CD4-positive, alpha-beta T cell treated with Interleukin-10 for 1 hour (primary cell): ENCODE measurements at places on chromosomes 1 and 21.

- no peak for DNase-seq
Observed at GRCh38 chr1:36835696-36836095, 198.6 kb downstream of the GRIK3 start.

DNA sequence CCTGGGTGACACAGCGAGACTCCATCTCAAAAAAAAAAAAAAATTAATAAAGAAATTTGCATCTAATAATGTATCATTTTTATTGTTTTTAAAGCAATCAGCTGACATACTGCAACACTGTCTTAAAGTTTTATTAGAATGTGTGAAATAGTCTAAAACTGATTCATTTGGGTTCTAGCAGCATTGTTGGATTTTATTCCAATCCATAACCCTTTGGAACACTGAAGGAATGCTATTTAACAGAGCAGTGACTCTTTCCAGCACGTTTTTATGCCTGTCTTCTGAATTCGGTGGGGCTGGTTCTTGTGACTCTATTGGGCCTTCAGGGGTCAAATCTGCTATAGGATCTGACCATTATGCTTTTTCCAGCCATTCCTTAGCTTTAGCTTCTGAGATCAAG lies 18.2 kb upstream of the FMO4 start:
- no peak for DNase-seq

- no peak for DNase-seq
Observed at GRCh38 chr1:206708058-206708457, 23.4 kb downstream of the MAPKAPK2 start.

DNA sequence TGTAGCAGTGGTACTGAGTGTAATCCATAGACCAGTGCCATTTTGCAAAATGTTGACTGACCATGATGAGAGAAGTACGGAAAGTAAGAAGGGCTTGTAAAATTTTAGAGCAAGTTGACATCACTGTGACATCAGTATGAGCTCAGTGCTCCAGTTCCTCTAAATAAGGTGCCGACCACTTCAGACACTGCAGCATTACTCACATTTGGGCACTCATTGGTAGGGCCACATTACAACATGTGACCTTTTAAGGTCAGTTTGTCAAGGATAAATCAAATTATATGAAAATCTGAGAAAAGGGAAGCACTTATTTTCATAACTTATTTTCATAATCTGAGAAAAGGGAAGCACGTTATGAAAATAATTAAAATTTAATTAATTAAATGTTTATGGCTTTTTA lies 128.0 kb upstream of the ERG start:
- no peak for DNase-seq

DNA sequence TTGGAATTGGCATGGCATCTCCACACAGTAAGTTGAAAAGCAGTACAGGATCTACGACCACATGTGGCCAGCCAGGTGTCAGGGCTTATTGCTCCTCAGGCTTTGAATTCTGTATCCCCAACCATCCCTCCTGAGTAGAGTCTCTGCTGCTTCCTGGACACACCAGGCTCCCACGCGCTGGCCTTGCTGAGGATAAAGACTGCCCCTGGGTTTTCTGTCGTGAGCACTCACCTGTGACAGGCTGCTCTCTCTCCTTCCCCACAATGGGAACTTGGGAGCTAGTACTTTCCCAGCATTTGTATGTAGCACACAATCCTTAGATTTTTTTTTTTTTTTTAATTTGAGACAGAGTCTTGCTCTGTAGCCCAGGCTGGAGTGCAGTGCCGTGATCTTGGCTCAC lies 33.6 kb downstream of the PBX1 start:
- DNase-seq, result no peak

DNA sequence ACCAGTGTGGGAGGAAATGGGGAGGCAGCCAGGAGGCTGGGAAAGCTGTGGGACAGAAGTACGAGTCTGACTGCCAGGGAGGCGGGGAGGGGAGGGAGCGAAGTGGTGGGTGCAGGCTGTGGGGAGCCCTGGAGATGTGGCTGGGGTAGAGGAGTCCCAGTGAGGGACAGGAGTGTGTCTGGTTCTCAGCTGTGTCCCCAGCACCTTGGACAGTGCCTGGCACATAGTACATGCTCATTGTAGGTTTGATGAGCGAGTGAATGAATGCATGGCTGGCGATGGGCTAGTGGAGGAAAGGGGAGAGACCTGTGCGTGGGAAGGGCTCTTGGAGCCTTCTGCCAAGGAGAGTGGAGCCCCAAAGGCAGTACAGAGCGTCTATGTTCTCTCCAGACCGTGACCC lies 104.1 kb downstream of the SIK1 start:
- no peak for DNase-seq

GRCh38 chr1:60017508-60018205 lies 55.9 kb downstream of the C1orf87 start:
- DNase-seq, result no peak

GRCh38 chr1:238960071-238960470 lies 426.3 kb upstream of the CHRM3 start:
- DNase-seq, result no peak

- DNase-seq, result no peak
Observed at GRCh38 chr21:21387916-21388315, 389.7 kb downstream of the NCAM2 start.

DNA sequence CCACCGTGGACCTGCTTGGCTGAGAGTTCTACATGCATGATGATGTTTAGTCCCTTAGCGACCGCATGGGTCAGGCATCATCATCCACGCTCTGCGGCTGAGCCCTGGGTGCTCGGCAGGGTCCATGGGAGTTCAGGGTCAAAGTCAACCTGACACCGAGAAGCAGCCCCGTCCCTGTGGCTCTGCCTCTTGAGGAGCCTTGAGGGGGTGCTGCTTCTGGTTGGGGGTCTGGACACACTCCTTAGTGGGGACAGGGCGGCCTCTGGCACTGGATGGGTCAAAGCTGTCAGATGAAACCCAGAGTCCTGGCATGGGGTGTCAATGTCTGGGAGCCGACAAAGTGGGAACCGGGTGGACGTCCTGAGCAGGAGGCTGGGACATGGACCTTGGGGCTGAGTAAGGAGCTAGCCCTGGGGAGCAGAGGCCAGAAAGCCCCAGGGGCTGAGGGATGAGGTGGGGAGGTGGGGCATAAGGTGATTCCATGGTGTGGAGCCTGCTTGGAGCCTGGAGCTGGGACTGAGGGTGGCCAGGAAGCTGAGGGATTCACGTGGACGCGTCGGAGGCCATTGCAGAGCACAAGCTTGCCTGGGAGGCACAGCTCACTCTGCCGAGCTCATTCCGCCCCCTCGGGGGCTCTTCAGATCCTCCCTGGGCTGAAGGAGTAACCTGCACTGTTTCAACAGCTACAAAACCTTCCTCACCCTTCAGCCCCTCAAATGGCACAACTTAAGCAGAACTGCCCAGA lies 53.9 kb downstream of the UMODL1 start:
- DNase-seq, result no peak

- no peak for DNase-seq
Observed at GRCh38 chr1:10652626-10653025, 143.8 kb downstream of the CASZ1 start.

GRCh38 chr1:203691447-203691846 lies 64.8 kb downstream of the ATP2B4 start:
- DNase-seq, result no peak

DNA sequence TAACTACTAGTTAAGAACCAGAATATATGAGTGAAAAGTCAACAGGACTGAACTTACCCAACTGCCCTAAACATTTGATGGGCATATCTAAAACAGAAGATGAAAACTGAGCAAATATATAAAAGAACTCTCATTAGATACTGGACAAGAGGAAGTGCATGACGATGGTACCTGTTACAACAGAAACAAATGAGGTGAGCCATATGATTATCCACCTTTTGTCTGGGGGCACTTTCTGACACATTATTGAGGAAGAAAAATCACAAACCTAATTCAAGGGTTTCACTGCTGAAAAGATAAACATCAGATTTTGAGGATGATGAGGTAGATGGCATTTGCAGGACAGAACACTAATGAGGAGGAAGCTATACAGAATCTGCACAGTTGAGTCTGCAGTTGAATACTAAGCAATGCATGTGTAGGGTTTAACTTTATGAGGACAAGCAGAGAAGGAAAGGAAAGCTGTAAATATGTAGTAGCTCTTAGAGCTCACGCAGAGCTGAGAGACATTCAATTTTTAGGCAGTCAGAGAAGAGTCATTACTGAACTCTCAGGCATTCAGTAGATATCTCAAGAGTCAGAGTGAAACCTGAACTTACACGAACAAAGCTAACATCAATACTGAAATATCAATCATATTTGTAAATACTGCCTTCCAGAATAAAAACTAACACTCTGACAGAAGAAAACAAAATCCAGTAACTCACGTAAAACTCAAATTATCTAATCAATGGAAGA lies 262.1 kb downstream of the AKT3 start:
- no peak for DNase-seq

DNA sequence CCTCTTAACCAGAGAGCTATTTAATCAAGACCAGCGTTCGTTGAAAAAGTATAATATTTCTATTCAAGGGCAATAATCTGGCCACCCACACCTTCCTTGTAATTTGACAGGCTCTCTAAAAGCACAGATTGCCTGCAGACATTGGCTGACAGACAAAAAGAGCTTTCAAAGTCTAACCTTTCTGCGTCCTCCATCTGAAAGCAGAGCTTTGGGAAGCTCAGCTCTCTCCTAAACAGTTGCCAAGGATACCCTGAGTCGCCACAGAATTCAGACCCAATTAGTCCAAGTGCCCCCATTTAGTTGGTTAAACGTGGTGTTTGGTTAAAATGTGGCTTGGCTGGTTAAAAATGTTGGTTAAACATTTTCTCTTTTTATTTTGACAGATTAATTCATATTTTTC lies 33.7 kb upstream of the PLA2G2C start:
- DNase-seq, result no peak

DNA sequence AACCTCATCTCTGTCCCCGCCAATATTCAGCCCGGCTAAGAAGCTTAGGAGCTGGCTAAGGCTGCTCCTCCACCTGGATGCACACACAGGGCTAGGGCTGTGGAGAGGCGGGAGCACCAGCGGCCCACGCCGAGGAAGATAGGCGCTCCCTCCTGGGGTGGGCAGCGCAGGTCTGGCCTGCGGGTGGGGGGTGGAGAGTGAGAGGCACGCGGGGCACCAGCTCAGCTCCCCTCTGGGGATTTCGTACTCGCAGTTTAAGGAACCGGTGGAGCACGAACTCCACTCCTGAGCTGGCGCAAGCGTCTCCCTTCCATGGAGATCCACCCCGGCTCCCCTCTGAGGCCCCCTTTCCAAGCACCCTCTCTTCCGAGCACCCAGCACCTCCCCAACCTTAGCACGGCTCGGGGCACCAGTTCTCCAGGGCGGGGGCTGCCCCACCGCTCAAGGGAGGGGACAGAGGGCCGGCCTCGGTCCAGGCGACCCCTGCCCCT lies 433 bp upstream of the KAZN start:
- DNase-seq, result no peak

GRCh38 chr1:192879406-192879805 lies 70.6 kb downstream of the RGS2 start:
- no peak for DNase-seq

GRCh38 chr1:219427403-219427802 lies 185.5 kb downstream of the ZC3H11B start:
- no peak for DNase-seq

DNA sequence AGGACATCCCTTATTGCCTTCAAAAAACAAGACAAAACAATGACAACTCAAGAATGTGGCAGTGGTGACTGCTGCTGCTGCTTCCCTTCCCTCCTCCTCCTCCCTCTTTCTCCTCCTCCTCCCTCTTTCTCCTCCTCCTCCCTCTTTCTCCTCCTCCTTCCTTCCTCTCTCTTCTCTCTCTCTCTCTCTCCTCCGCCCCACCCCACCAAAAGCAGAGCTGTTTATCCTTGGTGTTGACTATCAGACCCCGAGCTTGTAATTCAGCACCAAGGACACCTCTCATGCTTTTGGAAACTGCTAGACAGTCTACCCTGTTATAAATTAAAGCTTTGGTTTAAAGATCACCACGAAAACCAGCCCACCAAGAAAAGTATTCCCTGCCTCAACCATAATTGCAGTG lies 72.4 kb upstream of the IFNAR2 start:
- DNase-seq, result no peak
